ENCODE measurements at places on chromosomes 13 and 19.

DNA sequence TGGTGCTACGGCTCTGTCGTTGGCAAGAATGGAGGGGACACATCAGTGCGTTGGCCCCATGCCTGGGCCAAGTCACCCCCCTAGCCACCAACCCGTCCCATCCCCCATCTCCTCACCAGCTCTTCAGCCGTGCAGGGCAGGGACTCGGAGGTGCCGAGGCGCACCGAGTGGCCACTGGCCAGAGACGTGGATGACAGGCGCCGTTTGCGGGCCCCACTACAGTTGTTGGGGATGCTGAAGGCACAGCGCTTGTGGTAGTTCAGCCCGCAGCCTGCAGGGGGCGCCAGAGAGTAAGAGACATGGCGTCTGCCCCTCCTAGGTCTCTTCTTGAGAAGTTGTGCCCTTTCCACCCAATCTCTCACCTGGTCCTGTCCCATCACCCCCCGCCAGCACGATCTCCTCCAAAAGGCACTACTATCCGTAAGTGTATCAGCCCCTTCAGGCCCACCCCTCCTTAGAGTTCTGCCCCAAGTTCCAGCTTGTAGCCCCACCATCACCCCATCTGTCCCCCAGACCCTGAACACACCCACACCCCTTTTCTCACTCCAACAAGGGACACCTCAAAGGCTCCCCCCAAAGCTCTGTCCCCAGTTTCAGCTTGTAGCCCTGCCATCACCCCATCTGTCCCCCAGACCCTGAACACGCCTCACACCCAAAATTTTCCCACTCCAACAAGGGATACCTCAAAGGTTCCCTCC, 12.4 kb downstream of the PRKD2 start:
- peak; percentile 77 for DNase-seq

DNA sequence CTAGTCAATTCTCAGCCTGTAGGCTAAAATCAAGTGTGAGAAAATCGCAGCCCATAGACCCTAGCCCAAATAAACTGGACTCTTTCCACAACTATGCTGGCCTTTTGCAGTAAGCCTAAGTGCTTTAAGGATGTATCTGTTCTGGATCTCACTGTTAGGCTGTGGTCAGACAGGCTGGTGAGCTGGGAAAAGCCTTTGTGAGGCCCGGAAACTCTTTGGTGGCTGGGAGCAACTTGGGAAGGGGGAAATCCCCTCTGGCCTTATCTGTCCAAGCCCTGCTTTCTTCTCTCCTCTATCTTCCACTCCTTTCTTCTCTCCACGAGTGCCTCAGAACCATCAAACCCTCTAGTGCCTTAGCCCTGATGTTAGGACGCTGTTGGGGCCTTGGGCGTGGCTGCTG, 135.4 kb downstream of the LACC1 start:
- no peak for DNase-seq

- DNase-seq = no peak
Observed at GRCh38 chr13:113888701-113889330, 24.9 kb upstream of the GAS6 start.

GRCh38 chr19:44142059-44142433, 692 bp downstream of the ZNF234 start:
- no peak for DNase-seq

DNA sequence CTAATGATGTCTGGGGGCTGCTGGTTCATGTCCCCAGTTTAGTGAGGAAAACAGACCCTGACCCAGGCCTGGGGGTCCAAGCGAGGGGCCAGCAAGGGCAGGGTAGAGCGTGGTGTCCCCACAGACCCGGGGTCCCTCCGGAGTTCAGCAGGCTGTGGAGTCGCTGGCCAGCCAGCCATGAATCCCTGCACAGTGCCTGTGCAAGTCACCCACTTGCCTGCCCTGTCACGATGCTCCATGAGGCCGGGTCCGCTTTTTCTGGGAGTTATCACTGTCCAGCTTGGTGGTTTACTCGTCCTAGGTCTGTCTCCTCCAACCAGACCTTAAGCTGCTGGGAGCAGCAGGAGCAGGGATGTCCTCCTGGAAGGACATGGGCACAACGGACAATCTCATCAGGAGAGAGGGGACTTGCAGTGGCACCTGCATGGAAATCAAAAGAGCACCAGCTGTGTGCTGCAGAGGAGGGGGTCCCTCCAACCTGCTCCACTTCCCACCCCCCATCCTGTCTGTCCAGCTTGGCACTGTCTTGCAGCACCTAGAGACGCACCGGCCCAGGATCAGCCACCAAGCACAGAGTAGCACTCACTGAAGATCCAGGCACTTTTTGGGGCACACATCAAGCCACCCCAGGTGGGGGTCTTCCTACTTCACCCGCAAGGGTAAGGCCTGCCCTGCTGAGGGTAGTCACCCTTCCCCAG, 121.8 kb downstream of the URI1 start:
- DNase-seq = no peak

- DNase-seq = no peak
Observed at GRCh38 chr19:28615966-28616365, 597.0 kb downstream of the UQCRFS1 start.

- DNase-seq = no peak
Observed at GRCh38 chr19:16714702-16715287, 4.9 kb upstream of the NWD1 start.

DNA sequence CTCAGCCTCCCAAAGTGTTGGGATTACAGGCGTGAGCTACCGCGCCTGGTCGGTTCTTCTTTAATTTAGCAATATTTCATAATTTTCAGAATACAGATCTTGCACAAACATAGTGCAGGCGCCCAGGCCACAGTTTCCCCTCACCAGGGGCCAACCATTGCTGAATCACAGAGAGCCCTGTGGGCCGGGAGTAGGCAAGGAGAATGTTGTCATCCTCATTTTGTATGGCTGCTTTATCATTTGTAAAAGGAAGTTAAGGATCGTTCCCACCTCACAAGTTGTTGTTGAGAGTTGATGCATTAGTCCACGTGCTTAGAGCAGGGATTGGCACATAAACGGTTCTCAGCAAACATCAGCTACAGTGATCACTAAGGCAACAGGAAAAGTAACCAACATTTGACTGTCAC, 30.2 kb downstream of the MEIS3 start:
- no peak for DNase-seq

GRCh38 chr13:72430923-72431322, 296.5 kb downstream of the MZT1 start:
- DNase-seq = no peak
